ENCODE measurements at places on chromosomes 13 and 19. TPM values are rescaled to one million over a fixed set of nuclear protein-coding genes. Genes with fewer than 3 reads are reported as not detected.

DNA sequence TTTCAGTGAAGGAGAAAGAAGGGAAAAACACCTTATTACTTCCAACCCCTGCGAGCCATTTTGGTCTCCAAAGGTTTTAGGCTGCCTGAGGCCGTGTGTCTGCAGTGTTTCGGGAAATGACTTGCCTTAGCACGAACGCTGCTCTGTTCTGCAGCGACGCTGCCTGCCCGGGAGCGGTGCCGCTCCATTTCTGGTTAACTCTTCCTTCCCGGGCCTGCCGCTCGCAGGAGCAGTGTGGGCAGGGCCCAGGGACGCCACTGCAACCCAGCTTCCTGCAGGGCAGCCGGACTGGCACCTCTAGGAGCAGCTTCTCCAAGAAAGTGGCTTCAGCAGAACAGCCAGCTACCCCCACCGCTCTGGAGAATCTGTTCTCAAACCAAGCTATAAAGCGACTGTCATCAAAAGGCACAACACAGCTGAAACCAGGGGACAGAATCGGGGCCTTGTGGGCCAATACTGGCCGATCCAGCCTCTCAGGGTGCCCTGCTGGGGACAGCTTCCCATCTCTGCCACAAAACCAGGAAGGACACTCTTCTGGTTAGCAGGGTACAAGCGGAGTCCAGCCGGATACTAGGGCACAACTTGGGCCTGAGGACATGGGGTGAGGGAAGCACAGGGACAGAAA lies 72.2 kb downstream of the KCTD15 start:
- no peak for DNase-seq

GRCh38 chr19:10625003-10625761 lies at the start of gene SLC44A2:
Gene SLC44A2 (plus strand): TSS chr19:10625553. CDS start chr19:10625634, 81 bp downstream.
- DNase-seq: no peak

Gene AP1M2
- polyA plus RNA-seq: not detected

- DNase-seq: no peak
These were observed 1487.0 kb upstream of the SLC10A2 start for GRCh38 chr13:104553186-104553585.

DNA sequence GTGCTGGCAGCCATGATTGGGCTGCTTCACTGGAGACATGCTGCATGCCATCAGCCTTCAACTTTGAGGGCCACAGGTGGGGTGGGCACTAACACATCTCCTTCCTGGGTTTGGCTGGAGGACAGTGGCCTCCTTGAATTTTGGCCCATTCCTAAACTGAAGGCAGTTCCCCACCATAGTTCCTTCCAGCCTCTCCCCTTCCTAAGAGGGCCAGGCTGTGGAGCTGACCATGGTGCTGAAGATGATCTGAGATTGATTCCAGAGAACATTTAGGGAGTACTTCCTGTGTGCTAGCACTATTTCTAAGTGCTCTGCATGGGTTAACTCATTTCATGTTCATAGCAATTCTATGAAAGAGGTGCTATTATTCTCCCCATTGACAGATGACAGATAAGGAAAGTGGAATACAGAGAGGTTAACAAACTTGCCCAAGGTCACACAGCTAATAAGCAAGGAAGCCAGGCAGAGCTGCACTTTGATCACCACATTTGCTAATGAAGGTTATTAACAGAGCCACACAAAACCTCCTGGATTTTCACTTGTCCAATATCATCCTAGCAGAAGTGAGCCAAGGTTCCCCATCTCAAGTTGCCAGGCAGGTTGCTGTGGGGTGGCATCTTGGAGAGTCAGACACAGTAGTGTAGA lies 175.3 kb downstream of the ZIC5 start:
- no peak for DNase-seq

All from BJ (cell line).